ENCODE measurements at places on chromosomes 12 and 14.

GRCh38 chr12:111384596-111384995 lies 15.7 kb upstream of the PHETA1 start:
- no peak for DNase-seq

DNA sequence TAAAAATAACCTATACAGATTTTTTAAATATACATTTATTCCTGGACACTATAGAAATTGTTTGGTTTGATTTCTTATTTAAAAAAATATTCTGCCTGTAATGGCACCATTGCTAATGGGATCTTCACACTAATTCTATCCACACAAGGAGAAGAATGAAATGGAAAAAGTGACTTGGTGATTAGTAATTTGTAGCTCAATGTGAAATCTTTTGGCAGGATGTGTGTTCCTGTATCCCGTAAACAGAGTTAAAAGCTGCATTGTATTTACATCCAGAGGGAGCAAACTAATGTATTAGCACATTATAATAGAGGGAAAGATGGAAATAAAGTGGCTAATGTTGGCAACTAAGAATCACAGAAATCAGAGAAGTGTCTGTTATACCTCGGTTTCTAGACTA lies 1455.3 kb upstream of the FLRT2 start:
- DNase-seq = no peak

DNA sequence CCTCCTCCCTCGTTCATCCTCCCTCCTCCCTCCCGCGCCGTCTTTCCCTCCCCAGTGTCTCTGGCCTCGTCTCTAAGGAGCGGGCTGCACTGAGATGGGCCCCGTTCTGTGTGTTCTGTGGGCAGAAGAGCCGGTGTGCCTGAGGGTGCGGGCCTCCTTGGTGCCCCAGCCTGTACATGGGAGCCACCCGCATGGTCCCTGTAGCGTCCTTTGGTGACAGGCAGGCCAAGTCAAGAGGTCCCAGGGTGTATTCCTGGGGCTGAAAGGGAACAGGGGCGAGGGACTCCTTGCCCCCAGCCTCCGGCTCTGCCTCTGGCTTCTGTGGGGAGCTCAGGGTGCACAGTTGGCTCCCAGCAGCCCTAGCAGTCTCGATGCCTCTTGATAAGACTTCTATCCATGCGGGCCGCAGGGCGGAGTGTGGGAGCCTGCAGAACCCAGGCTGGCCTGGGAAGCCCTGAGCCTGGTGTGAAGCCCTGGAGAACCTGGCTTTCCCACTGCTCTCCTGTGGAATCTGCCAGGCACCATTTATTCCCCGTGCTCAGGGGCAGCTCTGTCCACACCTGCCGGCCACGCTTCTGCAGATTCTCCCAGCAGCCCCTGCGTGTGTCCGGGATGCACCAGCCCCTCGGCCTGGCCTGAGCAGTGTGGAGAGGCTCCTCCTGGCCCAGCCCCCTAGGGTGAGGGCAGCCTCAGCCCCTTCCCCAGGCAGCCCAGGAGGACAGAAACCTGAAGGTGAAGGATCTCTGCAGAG lies 181.3 kb downstream of the KIF26A start:
- DNase-seq = no peak

GRCh38 chr12:26648999-26649398 lies 184.0 kb downstream of the ITPR2 start:
- no peak for DNase-seq

- DNase-seq = no peak
Measured at GRCh38 chr12:83769151-83769550, 1082.4 kb downstream of the TMTC2 start.

DNA sequence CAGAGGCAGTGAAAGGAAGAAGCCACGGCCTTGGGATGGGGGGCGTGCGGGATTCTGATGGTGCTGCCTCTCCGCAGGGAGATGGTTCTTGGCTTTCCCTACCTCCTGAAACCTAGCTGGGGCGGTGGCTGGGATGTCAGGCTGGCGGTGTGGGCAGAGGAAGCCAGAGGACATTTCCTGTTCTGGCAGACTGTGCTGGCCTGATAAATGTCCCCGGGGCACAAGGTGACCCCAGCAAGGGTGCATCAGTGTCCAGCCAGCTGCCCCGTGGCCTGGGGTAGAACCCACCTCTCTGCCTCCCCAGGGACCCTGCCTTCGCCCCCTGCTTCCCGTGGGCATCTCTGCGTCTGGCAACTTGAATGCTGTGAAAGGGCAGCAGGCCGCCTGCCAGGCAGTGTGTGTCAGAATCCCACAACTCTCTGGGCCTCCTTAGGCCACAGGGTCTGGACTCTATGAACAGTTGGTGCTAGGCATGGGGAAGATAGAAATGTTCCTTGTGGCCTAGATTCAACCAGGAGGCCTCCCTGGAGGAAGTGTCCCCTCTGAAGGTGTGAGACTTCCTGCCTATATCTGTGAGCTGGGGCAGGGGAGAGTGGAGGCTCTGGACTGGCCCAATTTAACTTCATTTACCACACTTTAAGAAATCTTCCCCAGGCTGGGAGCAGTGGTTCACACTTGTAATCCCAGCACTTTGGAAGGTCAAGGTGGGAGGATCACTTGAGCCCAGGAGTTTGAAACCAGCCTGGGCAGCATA lies 4.9 kb downstream of the SH2B3 start:
- DNase-seq = no peak

GRCh38 chr14:65195042-65195719 lies 92.9 kb upstream of the MAX start:
- no peak for DNase-seq

DNA sequence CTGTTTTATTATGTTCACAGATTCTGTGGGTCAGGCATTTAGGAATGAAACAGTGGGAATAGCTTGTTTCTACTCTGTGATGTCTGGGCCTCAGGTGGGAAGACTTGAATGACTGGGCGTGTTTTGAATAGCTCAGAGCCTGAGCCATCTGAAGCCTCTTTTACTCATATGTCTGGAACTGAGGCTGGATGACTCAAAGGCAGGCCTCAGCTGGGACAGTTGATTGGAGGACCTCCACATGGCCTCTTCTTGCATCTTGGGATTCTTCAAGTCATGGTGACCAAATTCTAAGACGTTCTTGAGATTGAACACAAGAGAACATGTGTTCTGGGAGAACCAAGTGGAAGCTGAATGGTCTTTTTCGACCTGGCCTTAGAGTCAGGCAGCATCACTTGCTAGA lies 45.8 kb upstream of the TBX3 start:
- peak; percentile 27 for DNase-seq

DNA sequence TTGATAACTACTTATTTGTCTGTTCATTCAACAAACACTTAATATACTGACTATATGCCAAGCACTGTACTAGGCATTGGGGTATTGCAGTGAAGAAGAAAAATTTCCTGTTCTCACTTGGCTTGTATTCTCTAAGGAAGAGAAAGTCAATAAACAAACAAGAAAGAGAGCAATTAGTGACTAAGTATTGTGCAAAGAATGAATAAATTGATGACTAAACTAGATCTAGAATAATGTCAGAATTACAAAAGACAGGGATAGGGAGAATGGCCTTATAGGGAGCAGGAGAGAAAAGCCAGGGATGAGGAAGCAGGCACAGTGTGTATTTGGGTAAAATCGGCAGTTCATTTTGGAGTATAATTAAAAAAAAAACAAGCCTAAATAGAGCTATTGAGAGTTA lies 4.2 kb upstream of the LIN7A start:
- no peak for DNase-seq
